ENCODE measurements at places on chromosomes 3 and 15.

GRCh38 chr3:197508051-197508451, 47.7 kb downstream of the BDH1 start:
- no peak for DNase-seq

DNA sequence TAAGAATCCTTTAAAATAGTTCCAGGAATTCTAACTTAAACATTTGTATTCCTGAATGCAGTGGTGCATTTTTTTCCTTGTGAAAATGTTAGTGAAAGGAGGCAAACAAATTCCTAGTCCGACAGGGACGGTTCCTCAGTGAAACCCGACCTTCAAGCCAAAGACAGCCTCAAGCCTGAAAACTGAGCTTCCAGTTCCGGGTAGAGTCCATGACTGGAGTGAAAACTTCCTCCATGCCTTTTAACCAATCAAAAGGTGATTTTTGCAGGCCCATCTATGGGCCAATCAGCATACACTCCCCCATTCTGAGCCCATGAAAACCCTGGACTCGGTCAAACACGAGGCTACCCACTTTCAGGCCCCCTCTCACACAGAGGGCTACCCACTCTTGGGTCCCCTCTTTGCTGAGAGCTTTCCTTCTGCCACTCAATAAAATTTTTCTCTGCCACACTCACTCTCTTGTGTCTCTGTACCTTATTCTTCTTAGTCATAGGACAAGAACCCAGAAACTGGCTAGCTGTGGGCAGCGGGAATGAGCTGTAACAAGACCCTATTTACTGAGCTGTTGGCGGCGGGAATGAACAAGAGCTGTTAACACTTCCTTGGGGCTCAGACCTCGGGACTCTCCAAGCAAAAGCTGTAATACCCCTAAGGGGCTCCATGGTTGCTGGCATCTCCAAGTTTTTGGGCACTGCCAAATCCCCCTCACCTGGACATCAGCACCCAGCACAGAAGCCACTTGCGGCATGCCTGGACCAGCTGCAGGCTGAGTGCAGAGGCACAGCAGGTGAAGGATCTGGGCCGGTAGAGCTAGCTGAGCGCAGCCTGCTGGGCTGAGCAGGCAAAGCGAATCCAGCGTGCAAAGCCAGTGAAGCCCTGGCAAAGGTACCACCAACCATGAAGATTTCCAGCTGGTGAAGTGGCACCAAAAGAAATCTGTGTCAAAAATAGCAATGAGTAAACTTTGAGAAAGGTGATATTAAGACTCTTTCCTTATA, 598.8 kb downstream of the MCTP2 start:
- DNase-seq = no peak

DNA sequence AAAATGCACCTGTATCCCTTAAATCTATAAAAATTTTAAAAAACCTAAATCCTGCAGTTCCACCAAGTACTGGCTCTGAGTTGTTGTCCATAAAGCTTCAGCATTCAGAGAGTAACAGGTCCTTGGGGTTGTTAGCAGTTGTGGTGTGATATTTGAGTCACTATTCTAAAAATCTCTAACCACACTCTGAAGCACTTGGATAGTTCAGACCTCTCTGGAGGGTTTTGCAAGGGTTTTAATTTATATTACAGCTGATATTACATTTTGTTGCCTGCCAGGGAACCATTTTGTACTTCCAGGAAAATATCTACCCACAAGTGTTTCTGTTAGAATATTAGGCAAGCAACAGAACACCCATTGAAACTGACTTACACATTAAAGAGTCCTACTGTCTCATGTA, 255.6 kb downstream of the TBL1XR1 start:
- no peak for DNase-seq

GRCh38 chr3:168988853-168989252, 674.7 kb downstream of the MECOM start:
- DNase-seq = no peak

GRCh38 chr15:66591322-66591862, 25.6 kb upstream of the LCTL start:
- DNase-seq = no peak

DNA sequence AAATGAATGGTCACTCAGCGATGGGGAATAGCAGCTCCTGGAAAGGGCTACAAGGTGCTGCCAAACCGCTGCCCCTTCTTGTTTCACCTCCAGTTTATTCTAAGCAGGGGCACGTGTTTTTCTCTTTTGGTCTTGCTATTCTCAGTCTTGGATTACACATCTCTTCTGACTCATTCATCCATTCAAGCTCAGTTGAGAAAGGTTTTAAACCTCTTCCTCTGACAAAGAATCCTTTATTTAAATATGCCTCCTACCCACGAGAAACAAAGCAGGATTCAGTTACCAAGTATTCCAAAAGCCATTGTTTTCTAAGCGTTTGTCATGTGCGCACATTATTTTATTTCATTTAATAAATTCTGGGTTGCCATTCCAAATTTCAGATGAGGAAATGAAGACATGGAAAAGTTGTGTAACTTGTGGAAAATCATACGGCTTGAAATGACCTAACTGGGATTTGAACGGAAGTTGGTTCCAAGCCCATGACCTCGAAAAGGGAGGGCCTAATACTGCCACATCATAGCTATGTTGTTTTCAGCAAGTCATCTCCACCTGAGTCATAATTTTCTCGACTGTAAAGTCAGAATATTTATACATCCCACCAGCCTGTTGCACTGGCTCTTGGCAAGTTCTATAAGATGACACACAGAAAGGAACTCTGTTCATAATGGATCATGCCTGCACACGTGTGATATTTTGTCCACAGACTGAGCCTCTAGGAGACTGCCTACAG, 292.0 kb upstream of the SLCO3A1 start:
- DNase-seq = peak; percentile 96

- DNase-seq = peak; percentile 71
Observed at GRCh38 chr3:194575484-194576210, 57.6 kb downstream of the TMEM44 start.

- DNase-seq = no peak
Observed at GRCh38 chr15:98683831-98684230, 35.5 kb downstream of the IGF1R start.

- DNase-seq = peak; percentile 48
Observed at GRCh38 chr15:51750792-51751696, at the start of gene TMOD2. TMOD2 (plus strand) TSS chr15:51751597; CDS start chr15:51766442, 14,845 bp downstream.

GRCh38 chr3:44264146-44264545, 22.5 kb downstream of the TOPAZ1 start:
- peak; percentile 33 for DNase-seq

DNA sequence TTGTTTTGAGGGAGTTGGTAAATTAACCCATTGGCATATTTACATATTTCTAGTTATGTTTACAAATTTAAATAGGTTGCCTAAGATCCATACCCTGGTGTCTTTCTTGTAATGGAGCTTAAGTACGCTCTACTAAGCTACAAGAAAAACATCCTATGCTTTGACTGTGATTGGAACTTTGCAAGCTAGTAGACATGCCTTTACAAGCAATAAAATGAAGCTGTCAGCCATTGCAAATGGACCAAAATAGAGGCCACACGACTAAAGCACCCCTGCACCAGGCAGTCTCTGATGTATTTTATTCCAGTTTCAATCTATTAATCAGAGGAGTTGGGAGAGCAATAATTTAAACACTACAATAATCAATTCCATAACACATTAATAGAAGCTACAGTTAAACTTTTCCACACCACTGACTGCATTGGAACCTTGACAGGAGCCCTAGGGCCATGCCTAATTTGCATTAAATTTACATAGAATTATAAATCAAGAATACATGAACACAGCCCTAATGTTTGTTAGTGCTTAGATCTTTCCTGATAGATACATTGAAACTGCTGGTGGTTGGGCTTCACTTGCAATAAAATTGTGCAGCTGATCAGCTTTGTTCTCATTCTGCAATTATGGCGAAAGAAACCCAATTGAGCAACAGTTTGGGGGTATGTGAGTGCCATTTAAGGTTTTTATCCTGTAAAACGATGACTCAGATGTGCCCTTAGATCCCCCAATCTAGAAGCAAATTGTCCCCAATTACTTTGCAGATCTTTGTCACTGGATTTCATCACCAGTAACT, 360.1 kb downstream of the LSAMP start:
- no peak for DNase-seq

DNA sequence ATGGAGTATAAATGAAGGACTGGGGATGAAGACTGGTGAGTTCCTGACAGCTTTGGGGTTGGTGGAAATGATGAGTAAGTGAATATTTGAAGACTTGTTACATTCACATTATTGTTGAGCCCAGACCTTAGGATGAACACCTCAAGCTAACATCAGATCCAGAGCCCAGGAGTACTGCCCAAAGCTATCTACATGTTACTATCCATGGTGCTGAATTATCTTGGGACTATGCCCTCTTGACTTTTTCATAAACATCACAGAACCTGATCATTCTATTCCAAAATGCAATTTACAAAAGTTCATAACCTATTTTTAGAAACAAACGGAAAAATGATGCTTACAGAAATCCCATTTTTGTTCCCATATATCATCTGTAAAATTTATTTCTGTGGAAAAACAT, 613.3 kb downstream of the TUSC7 start:
- DNase-seq = peak; percentile 19

DNA sequence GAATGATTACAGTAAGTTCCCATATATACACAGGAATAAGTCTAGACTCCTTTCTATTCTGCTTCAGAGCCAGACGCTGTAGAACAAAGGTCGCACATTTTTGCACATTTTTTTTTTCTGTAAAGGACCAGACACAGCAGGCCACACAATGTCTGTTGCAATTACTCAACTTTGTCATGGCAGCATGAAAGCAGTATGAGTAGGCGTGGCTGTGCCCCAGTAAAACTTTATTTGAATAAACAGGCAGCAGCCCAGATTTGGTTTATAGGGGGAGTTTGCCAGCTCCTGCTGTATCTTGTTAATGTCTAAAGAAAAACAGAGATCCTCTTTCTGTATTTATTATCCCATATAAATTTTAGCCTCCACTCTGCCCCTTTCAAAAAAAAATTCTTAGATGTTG, 708.3 kb downstream of the FHIT start:
- no peak for DNase-seq

GRCh38 chr3:71504250-71505036, 79.1 kb downstream of the FOXP1 start:
- peak; percentile 94 for DNase-seq

- no peak for DNase-seq
Observed at GRCh38 chr3:44236485-44236908, 5.2 kb upstream of the TOPAZ1 start.

GRCh38 chr3:5194801-5195509, 7.4 kb downstream of the EDEM1 start:
- peak; percentile 96 for DNase-seq

- no peak for DNase-seq
Observed at GRCh38 chr15:68231102-68231818, 1.7 kb upstream of the CLN6 start.

GRCh38 chr15:70523192-70523591, 240.2 kb downstream of the UACA start:
- no peak for DNase-seq

DNA sequence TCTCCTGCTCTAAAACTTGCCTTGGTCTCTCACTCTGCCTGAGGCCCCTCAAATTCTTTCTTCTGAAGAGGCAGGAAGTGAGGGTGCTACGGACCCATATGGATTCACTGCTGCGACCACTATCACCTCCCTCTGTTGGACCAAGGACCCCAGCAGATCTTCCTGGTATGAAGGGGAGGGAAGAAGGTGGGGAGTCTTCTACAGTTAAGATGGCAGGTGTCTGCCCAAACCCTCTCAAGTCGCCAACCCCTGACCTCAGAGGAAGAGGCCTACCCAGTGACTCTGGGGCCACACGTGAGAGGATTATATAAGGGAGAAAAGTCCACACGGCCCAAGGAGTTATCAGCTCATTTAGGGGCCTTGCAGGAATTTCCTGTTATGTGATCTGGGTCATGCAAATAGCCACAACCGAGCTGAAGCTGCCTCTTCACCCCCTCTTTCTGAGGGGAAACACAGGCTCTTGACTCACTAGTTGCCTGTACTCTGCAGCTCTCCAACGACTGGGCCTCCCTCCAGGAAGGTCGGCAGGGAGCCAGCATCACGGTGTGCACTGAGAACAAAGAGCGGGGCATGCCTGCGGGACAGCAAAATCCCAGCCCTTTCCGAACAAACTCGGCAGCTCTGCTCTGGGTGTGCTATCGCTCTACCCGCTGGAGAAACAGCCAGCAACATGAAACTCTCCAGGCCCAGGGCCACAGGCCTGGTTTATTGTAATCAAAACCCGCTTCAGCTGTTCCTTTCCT, 116.0 kb downstream of the XXYLT1 start:
- peak; percentile 89 for DNase-seq
